ENCODE measurements at places on chromosomes 13 and 19.

DNA sequence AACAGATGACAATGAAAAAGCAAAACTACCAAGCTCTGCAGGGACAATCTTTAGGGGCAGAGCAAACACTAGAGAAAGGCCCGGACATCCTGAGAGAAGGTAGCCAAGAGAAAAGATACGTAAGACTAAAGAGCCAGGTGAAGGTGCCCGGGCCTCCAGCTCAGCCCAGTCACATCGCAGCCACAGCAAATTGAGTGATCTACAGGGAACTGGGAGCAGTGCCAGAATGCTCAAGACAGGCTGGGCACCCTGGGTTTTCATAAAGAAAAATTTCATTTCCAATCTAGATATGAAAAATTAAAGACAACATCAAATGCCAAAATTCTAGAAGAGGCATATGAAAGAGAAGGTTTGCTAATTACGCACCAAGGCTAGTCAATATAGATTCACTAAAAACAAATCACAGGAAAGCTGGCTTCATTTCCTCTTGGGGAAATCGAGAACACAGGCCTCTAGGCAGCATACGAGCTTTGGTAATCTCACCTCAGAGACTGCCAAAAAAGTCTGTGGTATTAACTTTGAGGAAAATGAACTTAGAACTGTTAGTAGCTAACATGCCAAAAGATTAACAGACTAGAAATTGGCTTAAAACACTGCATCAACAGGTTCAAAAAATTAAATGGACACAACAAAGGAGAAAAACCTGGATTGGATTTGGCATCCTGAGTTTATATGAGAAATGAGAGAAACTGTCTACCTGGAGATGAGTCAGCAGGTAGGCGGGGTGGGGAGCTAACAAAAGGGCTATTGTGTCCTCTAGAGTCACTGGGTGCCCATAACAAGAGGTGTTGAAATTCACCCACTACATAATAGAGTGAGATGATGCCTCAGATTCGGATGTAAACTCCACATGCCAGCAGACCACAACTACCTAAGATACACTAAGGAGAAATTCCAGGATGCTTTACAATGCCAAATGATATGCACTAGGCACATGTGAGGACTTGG lies 6.6 kb downstream of the ANKRD10 start:
- DNase-seq = no peak

DNA sequence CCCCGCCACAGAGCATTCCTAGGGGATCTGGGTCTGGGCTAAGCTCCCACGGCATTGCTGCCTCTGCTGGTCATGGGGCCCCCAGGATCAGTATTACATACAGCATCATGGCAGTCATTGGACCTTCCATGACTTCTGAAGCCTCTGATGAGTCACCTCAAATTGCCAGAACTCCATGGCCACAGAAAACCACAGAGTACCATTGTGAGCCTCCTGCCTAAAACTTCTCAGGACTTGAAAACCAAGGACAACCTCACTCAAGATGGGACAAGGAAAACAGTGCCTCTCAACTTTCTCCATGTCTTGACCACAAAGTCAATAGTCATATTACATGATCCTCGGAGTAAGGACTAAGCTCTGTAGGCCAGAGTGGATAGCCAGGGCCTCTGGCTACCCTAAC lies 306.0 kb downstream of the GPC5 start:
- DNase-seq = no peak

DNA sequence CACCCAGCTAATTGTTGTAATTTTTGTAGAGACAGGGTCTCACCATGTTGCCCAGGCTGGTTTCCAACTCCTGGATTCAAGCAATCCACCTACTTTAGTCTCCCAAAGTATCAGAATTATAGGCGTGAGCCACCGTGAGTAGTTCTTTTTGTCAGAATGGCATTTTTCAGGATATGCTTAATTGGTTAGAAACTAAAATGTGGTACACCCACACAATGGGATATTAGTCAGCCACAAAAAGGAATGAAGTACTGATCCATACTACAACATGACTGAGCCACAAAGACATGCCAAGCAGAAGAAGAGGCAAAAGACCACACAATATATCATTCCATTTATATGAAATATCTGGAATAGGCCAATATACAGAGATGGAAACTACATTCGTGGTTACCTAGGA lies 41.7 kb upstream of the MAP3K10 start:
- DNase-seq = no peak

DNA sequence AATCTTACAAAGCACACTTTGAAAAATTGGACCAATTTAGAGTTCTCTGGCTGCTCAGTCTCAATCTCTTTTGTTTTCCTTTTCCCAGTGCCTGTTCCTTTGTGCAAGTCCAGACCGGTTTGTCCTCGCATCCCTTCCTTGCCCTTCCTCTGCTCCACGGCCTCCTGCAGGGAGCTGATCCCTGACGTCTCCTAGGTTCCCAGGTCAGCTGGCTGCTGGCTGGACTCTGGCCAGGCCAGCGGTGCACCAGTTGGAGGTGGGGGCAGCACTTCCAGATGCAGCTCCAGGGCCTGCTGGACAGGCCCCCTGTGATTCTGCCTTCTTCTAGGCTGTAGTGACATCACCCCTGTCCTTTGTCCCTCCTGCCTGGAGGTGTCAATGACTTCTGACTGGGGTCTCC lies 44.0 kb upstream of the KPNA3 start:
- DNase-seq = no peak

- DNase-seq = no peak
Observed at GRCh38 chr13:33372251-33372919, 86.8 kb upstream of the STARD13 start.

GRCh38 chr13:103066781-103067345 lies 646 bp upstream of the SLC10A2 start:
- no peak for DNase-seq

DNA sequence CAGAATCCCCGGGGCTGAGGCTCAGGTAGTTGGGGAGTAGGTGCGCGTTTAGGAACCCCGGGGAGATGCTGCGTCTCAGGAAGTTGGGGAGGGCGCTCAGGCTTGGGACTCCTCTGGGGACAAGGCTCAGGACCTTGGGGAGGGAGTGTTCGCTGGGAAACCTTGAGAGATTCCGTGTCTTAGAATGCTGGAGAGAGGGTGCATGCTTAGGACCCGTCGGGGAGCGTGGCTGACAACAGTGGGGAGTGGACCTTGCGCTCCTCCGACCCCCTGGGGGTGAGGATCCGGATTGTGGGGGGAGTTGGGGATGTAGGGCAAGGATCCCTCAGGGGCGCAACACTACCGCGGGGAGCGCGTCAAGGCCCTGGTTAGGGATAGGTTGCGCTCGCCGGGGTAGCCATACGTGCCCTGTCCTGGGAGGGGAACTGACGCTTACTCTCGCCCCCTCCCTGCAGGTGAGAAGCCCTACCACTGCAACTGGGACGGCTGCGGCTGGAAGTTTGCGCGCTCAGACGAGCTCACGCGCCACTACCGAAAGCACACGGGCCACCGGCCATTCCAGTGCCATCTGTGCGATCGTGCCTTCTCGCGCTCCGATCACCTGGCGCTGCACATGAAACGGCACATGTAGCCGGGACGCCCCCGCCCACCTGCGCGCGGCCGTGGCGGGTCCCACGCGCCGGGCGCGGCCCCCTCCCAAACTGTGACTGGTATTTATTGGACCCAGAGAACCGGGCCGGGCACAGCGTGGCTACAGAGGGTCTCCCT lies 2.0 kb downstream of the KLF2 start:
- no peak for DNase-seq

DNA sequence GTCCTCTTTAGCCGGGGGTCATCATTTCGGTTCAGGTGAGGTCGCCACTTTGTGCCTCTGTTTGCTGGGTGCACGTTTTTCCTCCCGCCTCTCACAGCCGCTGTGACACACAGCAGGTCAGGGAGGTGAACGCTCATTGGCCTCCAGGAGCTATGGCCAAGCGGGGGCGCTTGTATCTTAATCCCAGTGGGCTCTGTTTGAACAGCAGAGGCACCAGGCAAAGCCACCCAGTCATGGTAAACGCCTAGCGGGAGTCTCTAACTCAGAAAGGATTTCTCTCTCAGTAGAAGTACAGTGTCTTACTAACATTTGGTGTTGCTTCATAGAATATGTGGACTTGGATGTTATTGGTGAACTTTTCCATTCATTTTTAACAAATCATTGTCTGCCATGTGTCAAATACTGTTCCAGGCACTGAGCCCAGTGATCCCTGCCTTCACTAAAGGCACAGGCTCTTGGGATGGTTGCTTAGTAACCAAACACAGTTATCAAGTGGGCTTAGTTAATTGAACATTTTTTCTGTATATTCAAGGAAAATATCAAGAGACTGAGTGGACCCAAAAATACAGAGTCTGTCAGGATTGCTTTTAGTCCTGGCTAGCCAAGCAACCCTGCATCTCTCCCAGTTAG lies 186.7 kb downstream of the STK24 start:
- no peak for DNase-seq

DNA sequence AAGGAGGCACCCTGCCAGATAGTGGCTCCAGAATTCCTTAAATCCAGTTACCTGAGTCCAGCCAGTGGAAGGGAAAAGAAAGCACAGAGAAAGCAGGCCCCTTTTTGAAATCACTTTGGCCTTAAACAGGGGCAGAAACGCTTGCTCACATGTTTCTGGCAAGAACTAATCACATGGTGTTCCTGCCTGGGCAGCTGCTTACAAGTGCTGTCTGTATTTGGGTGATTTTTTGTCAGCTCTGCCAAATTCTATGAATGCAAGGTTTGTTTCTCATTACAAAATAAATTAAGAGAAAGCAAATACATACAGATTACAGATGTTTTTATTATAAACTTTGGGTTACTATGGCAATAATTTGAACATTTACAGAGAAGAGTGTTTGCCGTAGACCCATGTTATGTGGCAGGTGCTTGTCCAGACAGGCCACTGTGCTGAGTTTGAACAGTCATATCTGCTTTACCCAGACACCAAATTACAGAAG lies 1237.8 kb downstream of the SLITRK5 start:
- no peak for DNase-seq

GRCh38 chr19:14369399-14370168 lies 11.7 kb upstream of the ADGRE5 start:
- peak; percentile 85 for DNase-seq

GRCh38 chr13:43555667-43556066 lies 231.1 kb downstream of the ENOX1 start:
- no peak for DNase-seq

DNA sequence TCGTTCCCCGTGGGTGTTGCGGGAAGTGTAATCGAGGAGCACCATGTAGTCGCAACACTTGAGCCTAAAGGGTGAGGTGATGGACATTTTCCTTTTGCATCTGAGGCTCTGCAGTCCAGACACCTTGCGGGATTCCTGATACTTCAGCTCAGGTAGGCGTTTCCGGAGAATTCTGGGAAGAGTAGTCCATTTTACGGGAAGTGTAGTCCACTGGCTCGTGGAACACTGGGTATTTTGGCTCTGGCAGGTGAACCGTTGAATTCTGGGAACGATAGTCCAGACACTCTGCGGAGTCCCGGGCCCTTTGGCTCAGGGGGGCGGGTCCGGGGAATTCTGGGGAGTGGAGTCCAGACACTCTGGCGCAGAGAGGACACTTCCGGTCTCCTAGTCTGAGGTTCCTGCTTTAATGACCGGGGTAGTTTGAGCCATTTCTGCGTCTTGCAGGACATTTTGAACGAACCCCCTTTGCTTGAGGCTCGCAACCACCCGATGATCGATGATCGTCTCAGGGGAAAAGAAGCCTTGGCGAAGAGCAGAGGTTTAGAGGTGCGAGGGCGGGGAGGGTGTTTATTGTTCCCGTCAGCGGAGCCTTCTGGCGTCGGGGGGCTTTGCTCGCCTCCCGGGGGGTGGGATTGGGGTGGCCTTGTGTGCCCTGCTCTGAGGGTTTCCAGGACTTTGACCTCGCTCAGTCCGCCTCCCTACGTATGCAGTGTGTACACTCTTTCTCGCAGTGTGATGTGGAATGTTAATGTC lies at the start of gene ZNF223:
Gene ZNF223 (plus strand): TSS at position 387 of the 753 bp plus-strand sequence. CDS start 3,141 bp downstream, outside the sequence.
- DNase-seq = peak; percentile 13

Data from stimulated activated CD8-positive, alpha-beta memory T cell treated with anti-CD3 and anti-CD28 coated beads, Interleukin-4, amount 100 ng/mL, for 4 hours (primary cell).